ENCODE measurements at places on chromosomes 1 and 21.

DNA sequence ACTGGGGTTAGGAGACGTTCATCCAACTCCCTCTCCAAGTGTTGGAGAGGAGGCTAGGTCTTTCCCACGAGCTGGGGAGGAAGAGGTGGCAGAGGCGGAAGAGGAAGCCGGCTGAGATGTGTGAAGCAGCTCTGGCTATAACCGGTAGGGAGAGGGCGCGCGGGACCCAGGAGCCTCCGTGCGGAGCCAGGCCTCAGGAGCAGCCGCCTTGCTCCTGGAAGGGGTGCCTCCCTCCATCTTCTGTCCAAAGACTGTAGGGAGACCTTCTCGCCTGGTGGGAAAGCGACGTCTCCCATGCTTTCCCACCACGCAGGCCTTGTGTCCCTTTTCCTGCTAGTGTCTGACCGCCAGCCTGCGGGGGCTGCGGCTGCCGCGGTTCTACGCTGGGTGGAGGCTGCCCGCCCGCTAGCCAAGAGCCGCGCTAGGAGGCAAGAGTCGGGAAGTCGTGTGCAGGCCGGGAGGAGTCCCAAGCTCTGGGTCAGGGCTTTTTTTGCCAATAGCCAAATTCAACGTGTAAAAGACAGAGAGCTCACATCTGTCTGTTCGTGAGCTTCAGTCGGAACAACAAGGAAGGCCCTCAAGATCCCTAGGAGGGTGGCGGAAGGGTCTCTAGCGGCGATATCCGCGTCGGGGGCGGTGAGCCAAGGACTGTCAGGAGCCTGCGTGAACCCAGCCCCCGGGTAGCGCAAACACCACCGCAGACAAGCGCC is 8.4 kb upstream of the NBPF11 start:
- DNase-seq: no peak

DNA sequence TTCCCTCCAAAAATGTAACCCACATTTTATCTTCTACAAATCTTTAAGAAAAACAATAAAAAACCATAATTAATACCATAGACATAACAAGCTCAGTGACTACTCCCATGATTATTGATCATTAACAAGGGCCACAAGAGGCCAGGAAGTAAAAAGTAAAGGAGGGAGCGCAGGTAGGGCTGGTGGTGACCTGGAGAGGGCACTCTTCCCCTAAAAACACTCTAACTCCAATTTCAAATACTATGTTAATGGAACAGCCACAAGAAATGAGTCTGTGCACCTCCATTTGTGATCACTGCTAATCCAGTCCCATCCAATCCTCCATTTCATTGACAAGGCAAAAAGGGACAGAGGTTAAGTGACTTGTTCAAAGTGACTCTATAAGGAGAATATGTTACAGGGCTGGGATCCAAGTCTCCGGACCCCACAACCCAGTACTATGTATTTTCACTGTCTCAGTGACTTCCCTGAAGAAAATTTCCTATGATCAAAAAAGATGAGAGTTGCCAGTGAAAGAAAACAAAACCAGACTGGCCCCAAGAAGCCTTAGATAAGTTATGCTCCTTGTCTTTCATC is 41.2 kb upstream of the CFAP298 start:
- DNase-seq: no peak

- DNase-seq: no peak
Observed at GRCh38 chr1:158969855-158970254, 38.5 kb downstream of the PYHIN1 start.

DNA sequence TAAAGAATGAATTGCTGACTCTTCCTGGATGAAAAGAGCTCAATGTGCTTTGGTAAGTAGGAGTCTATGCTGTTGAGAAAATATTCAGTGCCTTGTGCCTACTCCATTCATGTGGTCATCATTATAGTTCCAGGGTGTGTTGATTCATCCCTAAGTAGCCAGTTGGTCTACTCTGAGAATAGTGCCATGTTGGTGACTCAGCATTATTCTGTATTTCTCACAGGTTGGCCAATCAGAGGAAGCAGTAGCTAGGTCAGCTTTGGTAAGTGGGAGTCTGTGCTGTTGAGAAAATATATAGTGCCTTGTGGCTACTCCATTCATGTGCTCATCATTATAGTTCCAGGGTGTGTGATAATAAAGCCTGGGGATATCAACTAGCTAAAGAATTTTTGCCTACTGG is 397.3 kb downstream of the AGBL4 start:
- DNase-seq: no peak

DNA sequence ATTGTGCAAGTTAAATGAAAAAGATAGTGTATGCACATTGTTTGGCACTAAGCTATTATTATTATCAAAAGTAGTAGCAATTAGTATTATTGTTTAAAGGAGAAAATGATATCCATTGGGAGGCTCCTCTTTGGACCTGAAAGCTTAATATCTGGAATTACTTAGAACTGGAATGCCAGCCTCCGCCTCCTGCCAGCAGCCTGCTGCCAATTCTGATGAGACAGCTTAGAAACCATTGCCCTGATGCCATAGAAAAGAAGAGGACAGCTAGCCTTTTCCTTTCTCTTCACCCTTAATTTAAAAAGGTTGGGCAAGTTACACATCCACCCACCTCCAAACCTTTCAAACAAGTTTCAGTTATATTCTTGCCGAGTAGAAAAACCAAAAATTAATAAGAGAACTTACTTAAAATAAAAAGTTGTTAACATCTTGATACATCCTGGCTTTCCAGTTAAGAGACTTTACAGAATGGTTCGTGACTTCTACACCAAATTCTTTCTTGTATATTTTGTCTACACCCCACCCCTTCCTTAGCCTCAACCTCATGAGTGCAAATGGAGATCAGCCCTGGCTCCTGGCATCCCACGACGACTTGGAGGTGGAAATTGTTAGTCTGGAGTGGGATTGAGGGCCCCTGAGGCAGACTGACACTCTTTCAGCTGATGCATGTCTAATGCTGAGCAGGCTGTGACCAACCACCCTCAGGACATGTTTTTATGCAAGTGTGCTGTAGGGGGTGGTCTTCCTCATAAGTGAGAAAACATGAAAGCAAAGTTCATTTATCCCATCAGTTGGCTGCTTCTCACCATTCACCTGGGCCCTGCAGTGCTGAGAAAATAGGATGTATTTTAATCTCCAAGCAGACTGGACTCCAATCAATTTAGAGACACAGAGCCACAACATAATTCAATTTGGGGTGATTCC is 120.6 kb downstream of the KCNJ15 start:
- DNase-seq: no peak

DNA sequence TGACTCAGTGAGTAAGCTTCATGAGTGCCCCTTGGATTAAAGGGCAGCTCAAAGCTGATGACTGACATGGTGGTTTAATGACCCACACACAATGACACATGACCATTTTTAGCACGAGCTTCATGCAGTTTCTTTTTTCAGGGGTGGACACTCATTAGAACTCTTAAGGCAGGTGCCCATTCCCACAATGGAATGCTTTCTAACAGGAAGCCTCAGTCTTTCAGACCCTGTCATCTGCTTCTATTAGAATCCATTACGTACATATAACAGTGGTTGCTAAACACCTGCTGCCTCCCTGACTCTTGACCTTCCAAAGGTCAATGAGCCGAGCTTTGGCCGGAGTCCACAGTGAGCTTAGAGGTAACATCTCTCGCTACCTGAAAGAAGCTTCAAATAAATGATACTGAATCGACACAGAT is 27.4 kb downstream of the AKNAD1 start:
- DNase-seq: no peak

GRCh38 chr1:101299141-101299540 is 62.3 kb downstream of the S1PR1 start:
- no peak for DNase-seq

DNA sequence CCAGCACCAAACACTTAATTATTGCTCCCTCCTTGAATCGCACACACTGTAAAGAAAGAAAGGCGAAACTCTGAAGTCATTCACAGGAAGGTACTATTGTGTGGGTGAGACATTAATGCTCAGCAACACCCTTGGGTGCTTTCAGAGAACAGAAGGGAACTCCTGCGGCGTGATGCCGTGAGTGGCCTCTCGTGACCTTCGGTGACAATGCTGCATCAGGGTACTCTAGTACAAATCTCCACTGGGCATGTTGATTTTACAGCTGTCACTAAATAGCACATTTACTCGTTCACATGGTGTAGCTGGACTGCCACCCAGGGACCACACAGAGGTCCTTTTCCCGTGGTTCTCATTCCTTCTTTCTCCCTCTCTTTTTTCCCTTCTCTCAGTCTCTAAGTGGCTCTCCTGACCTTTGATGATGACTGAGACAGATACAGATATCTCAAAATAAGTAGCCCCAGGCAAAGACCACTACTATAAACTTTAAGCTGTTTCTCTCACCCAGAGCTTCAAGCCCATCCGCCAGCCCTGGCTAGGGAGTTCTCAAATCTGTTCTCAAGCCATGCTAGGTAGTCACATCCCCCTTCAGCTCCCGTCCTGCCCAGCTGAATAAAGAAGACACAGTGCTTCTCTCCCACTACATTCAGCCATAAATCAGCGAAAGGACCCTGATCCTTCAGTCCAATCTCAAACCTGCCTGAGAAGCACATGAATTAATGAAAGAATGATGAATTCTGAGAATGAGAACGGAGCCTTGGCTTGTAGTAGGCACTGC is 223.4 kb upstream of the FMN2 start:
- DNase-seq: no peak

DNA sequence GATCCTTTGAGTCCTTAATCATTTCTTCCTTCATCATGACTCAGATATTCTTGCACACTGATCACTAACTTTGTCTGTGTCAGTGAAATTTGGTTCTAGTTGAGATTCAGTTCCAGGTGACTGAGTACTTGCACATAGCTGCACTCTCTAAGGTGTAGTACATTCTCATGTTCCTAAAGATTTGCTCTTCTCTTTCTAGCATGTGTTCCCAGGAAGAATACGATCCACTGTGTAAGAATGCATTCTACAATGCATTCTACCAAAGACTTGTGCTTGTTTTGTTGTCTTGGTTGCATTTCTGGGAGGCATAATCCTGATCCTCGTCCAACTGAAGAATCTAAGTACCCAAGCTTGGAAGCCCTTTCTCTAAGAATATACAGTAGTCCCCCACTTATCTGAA is 104.3 kb upstream of the CDC42BPA start:
- DNase-seq: no peak

GRCh38 chr1:2127187-2128145 is 67.1 kb downstream of the FAAP20 start:
- DNase-seq: no peak

DNA sequence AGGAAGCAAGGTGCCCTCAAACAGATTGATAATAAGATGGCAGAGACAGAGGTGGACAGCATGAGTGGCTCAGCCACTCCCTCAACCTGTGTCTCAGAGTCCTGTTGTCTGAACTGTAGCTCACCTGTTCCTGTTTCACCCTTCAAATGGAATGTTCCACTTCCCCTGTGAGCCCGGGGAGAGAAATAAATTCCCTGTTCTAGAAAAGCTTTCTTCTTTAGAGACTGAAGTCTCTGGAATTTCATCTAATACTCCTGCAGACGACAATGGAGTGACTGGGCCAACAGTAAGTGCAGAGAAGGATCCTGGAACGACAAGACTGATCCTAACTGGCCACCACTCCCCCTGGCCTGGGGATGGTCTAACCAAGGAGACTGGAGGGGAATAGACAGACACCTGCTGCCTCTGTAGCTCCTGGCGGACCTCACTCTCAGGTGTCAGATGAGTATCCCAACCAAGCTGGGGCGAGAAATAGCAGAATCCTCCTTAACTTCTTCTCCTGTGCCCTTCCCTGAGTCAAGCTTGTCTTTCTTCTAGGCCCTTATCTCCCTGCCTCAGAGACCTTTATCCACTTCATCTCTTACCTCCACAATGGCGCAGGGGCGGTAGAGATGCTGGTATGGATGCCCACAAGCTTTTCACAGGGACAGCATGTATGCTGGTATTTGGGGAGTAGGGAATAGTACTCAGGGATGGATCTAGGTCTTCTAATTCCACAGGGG is 45.4 kb downstream of the PLEKHA6 start:
- no peak for DNase-seq

DNA sequence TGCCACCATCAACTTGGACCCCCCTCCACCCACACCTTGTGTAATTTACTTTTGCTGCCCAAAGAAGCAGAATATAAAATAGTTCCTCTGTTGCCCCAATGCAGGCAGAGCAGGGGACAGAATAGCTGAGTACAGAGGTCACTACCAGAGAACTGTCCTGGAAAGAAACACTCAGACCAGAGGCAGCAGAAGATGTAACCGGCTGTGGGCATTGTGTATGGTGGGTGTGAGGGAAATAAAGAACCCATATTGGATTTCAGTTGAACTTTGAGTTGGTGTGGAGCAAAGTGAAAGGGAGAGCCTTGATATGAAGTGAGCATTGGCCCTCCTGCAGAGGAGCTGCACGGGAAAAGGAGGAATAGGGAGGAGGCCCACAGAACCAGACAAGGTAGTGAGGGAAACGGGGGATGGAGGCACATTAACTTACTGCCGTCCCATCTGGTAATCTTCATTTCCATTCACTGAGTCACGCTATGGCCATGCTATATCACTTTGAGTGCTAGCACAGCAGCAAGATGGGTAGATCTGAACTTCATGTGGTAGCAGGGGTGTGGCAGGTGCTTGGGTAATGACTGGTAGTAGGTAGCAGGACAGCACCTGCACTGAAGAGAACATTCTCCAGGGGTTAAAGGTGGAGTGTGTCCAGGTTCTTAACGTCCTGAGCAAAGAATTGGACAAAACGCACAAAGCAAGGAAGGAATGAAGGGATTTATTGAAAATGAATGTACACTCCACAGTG is 56.3 kb upstream of the FBXO28 start:
- no peak for DNase-seq

DNA sequence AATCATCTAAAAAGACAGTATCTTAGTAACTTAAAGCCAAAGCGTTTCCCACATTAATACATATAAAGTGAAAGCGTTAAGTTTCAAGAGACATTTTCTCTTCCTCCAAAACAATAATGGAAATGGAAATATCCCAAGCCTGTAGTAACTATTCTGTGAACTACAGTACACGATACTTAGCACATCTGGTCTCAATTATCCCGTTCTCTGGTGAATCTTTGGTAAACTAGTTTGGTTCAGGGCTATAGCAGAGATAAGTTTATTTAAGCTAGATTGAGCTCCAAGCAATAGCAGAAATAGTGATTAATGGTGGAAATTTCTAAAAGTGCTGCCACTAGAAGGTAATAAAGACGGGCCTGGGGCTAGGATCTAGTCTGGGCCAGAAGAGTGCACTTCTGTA is 55.2 kb downstream of the PCNX2 start:
- no peak for DNase-seq
